ENCODE measurements at places on chromosomes 7 and 10.

GRCh38 chr10:35575640-35576039 lies 29.5 kb upstream of the GJD4 start:
- no peak for DNase-seq

DNA sequence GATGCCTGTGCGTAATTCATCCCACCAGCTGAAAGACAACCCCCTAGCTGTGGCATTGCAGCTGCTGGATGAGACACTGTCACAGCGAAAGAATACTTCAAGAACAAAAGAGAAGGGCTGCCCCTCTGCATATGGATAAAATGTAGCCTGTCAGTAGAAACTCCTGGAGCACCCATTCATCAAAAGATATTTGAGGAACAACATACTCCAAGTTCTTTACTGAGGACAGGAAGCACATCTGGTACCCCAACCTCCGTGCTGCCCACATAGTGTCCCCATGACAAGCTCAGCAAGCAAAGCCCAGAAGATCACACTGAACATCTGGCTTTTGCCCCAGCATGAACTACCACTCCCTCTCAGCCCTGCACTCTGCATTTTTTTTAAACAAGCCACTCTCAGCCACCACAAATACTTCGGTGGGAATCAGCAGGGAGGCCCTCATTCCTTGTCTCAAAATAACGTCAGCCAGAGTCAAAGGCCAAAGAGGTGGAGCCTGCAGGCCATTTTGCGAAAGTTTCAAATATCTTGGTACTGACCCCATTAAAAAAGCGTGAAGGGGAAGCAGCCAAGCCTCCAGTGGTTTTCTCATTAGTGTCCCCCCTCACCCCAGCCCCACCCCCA lies 1.7 kb downstream of the CREB3L2 start:
- no peak for DNase-seq

DNA sequence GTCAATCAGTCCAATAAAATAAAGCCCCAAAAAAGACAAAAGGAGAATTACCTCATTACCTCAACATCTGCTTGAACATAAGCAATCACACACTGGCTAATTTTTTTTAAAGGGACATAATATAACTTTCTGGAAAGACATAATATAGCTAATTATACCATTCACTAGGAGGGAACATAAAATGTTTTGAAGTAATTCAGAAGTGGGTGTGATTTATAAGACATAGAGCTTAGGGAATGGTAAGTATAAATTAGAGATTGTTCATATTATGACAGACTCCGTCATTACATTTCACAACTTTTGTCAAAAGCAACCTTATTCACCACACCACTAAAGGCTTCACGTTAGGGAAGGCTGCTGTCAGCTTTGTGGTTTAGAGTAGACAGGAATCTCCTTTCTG lies 3.8 kb downstream of the SHTN1 start:
- no peak for DNase-seq

DNA sequence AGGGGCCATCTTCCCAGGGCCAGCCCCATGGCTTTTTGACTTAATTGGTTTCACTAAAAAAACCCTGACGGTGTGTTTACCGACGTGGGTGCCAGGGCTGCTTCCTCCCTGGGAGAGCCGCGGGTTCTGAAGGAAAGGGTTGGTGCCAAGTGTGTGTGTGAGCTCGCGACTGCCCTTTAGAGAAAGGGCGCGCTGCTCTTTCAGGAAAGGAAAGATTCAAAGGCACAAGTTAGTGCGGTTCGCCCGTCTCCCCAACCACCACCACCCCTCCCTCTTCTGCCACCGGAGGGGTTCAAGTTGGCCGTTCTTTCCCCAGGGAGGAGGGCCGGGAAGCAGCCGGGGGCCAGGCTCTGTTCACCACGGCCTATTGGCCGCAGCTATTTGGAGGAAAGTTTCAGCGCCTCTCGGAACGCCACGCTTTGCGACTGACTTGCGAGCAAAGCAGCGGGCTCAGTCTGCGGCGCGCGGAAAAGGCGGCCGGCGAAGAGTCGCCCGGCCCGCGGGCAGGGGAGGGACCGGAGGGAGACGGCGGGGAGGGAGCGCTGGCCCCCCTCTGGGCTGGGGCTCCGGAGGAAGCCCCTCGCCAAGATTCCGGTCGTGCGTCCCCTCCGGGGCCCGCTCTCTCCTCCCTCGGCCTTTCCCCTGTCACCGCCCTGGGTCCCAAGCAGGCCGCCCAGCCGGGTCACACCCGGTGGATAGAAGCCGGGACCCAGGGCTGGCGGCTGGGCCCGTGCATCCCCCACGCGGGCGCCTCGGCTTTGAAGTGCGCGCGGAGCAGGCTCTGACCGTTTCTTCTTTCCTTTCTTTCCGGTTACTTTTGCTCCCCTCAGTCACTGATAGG lies 165.9 kb upstream of the PPP1R3A start:
- DNase-seq = no peak

DNA sequence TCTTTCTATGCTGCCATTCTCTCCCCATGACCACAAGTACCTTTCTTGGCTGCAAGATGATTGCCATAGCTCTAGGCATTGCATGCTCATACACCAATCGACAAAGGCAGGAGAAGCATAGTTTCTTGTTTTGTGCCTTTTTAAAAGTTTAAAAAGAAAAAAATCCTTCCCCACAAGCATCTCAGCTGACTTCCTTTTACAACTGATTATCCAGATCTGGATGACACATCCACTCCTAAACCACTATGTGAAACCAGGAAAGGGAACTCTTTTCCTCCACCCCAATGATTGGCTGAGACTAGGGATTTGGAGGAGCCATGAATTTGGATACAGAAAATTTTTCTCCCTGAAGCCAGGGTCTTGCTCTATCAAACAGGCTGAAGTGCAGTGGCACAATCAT lies 14.5 kb upstream of the LRRC4 start:
- no peak for DNase-seq

- no peak for DNase-seq
Observed at GRCh38 chr7:26743205-26743604, 121.2 kb downstream of the SKAP2 start.

GRCh38 chr10:78310481-78311080 lies 276.9 kb downstream of the RPS24 start:
- DNase-seq = no peak

GRCh38 chr10:95694665-95695064 lies 938 bp upstream of the TCTN3 start:
- DNase-seq = no peak

DNA sequence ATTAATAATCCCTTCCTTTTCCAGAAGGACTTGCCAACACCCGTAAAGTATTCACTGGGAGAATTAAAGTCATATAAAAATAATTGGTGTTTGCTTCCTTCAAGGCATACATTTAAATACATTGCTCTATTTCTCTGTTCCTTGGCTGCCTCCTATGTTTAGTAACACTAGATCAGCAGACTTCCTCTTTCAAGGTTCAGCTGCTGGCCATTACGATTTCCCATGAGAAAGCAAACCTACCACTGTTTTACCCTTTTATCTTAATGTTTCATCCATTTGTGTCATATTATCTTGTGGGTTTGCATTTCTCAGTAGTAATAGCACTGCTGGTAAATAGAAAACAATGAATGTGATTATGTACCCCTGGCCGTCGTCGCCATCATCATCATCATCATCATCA lies 313.8 kb upstream of the BMPER start:
- DNase-seq = no peak

- DNase-seq = no peak
Observed at GRCh38 chr7:79434867-79435266, 18.6 kb downstream of the MAGI2 start.

- DNase-seq = no peak
Observed at GRCh38 chr7:106218546-106218945, 66.2 kb downstream of the NAMPT start.

DNA sequence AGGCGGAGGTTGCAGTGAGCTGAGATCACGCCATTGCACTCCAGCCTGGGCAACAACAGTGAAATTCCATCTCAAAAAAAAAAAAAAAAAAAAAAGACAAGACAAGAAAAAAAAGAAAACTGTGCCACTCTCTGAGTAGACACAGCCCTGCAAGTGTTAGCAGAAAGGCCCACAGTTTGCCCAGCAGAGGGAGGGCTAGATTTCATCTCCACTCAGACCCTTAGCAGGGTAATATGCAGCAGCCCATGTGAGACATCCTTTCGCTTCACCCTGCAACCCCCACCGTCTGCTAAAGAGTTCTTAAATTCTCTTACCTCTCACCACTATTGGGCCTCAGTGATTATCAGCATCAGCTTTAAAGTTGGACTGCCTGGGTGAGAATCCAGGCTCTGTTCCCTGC lies 38.2 kb downstream of the CTNNA3 start:
- no peak for DNase-seq

DNA sequence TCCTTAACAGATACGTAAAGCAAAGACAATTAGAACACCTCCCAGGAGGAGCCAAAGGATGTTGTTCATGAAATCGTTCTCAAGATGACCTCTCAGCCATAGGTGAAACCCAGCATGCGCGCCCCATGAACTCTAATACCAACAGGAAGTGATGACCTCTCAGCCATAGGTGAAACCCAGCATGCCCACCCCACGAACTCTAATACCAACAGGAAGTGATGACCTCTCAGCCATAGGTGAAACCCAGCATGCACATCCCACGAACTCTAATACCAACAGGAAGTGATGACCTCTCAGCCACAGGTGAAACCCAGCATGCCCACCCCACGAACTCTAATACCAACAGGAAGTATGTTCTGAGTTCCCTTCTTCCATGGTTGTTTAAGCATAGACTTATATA lies 205.2 kb upstream of the ADARB2 start:
- no peak for DNase-seq

- DNase-seq = peak; percentile 75
Observed at GRCh38 chr10:31928549-31929260, at the start of gene ARHGAP12. ARHGAP12 (minus strand) TSS chr10:31928831; CDS start chr10:31908855, 19,976 bp downstream.

DNA sequence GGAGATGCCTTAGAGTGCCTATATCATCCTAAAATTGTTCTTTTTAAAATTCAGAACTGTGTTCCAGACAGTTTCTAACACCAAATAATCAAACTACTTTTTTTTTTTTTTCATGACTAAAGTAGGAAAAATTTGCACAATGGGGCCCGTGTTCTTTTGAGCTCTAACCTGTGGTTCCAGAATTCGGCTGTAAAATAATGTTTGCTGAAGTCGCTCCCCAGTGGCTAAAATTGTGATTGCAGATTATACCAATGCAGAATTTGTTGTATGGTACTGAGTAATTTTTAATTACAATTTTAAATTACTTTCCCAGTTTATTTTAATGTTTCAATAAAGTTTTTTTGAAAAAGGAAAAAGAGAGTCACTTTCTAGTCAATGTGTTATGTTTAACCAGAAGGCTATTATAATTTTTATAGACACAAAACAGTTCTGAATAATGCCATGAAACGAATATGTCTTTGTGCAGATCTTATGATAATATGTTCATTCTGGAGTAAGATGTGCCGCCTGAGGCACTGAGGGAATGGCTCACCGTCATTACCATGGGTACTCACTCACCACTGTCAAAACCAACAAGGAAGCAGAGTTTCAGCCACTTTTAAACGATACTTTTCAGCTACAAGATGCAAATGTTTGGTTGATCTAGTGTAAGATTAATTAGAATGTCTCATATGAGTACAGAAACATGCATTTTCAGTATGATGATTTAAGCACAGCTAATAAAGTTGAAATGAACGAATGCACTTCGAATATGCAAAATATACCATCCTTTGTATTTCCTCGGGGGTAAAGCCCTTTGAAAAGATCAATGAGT lies 173.6 kb downstream of the PRKCQ start:
- no peak for DNase-seq

DNA sequence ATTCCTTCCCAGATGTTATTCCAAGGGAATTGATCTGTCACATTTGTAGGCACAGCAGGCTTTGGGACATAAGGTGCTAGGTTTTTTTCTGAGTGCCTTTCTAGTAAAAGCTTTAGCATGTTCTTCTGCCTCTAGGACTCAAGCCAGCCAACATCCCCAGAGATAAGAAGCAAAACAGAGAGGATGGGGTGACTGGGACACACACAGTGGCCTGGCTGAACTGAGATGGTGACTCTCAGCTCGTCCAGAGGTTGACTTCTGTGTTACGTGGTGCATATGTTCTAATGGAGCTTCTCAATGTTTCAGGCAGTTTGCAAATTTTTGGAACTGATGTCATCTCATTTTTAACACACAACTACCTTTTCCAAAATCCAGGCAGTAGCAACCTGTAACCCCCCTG lies 188.1 kb upstream of the CELF2 start:
- no peak for DNase-seq

Measured in effector CD4-positive, alpha-beta T cell (primary cell).